ENCODE measurements at places on chromosomes 3 and 15.
A peak's percentile ranks its signal among the peaks of the same experiment; 100 is the strongest.

- no peak for DNase-seq
These were observed 14.4 kb downstream of the ABHD17C start for GRCh38 chr15:80709542-80709941.

DNA sequence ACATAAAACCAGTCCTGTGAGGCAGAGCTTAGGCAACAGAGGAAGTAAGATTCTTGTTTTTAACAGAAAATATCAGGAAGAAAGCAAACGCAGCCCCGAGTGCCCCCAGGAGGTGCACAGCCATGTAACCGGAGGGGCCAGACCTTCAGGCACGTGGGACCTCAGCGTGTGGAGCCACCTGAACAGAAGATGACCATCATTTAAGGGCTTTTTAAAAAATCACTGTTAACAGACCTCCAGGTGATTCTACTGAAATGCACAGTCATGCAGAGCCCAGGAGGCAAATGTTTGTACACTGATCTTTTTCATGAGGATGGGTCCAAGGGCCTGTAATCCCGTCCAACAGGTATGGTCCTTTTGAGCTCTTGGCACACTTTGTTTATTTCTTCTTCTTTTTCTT lies 38.8 kb downstream of the SPG21 start:
- no peak for DNase-seq

GRCh38 chr3:21551019-21551418 lies 200.0 kb downstream of the ZNF385D start:
- DNase-seq = no peak

DNA sequence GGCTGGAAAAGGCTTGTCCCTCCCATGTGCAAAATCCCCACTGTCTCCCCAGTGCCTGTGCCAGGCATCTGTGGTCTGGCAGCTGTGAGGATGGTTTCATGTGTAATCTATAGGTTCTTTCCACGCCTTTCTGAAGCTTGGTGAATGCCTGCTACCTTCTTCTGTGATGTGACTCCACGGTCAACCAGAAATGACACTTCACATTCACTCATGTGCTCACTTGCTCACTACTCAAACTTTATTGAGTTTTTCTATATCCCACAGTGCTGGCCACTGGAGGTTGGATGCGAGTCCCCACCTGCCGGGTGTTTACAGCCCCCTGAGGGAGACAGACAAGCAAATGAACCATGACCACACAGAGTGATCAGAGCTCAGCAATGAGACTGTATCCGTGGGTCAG lies 27.9 kb upstream of the TLE3 start:
- no peak for DNase-seq

- DNase-seq = no peak
These were observed 230.2 kb upstream of the HES1 start for GRCh38 chr3:193905541-193906396.

DNA sequence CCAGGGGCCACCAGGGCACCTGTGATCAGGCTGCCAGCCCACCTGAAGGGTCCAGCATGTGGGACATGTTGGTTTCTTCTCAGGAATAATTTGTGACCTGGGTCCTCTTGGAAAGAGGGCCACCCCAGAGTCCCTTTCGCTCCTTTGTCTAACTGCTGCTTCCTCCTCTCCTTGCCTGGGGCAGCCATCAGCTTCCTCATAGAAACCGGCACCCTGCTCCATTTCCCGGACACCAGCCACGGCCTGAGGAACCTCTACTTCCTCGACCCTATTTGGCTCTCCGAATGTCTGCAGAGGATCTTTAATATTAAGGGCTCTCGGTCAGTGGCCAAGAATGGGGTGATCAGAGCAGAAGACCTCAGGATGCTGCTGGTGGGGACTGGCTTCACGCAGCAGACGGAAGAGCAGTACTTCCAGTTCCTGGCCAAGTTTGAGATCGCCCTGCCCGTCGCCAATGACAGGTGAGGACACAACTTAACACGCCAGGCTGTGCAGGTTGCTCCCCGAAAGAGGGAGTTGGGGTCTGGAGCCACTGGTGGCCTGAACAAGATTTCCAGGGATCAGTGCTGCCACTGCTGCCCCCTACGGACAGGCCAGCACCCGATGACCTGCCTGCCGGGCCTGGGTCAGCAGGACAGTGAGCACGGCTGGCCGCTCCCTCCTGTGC lies 109.7 kb downstream of the LRRK1 start:
- no peak for DNase-seq

DNA sequence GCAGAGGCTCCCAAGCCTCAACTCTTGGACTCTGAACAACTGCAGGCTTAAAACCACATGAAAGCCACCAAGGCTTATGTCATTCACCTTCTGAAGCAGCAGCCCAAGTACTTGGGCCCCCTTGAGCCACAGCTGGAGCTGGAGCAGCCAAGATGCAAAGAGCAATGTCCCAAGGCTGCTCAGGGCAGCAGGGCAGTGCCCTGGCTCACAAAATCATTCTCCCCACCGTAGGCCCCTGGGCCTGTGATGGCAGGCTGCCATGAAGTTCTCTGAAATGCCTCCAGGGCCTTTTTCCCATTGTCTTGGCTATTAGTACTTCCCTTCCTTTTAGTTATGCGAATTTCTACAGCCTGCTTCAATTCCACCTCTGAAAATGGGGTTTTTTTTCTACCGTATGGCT lies 83.4 kb downstream of the DCLK3 start:
- DNase-seq = no peak

DNA sequence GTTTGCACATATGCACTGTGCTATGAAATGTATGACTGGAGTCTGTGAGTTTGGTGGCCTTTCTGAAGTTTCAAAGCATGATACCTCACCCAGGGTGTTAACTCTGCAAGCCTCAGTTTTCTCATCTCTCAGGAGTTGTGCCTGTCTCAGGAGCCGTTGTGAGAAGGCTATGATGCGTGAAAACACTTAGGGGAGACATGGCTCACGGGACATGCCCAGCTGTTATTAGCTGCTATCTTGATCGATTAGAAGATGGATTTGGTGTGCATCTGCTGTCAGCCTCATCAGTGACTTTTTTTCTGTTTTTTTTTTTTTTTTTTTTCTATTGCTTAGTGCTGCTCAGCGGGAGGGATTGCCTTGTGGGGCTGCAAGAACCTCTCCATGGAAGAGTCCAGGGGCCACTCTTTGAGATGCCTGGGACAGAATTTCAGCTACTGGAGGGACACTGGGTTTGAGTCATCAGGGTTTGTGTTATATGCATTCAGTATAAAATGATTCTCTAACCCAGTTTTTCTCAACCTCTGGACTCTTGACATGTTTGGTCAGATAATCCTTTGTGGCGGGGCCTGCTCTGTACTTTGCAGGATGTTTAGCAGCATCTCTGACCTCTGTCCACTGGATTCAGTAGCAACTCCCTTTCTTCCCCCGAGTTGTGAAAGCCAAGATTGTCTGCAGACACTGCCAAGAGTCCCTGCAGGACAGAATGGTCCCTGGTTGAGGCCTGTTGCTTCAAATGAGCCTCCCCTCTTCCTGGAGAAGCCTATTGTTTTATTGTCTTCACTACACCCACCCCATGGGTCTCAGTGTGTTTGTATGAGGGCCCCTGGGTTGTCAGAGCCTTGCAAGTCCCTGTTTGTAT lies 181.4 kb downstream of the CACNA2D3 start:
- no peak for DNase-seq

DNA sequence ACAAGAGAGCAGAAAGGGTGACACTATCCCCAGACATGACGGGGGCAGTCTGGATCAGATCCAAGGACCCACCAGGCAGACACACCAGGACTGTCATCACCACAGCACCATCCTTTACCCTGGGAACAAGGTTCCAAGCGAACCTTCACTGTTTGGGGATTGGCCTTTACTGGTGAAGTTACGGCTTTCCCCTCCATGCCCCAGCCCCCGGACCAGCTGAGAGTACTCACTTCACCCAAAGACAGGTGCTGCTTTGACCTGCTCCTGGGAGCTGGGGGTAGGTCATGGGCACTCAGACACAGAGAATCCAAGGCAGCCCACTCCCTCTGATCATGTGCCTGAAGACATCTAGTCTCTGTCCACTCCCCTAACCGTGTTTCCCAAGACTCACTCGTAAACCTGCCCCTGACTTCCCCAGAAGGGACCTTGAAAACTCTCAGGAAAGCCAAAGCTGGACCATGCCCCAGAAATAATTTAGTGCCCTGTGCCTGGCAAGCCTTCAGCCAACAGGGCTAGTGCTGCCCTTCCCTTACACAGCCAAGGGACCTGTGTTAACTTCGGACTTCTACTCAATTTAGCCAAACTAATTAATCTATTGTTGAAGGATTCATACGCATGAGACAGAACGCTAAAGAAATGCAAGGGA lies 2.8 kb downstream of the RRP9 start:
- DNase-seq = no peak

GRCh38 chr3:105545051-105545450 lies 178.3 kb downstream of the ALCAM start:
- DNase-seq = no peak

GRCh38 chr3:62873761-62874710 lies 1.2 kb downstream of the CADPS start:
- no peak for DNase-seq

- no peak for DNase-seq
These were observed 22.3 kb downstream of the KCNAB1 start for GRCh38 chr3:156142702-156143101.

DNA sequence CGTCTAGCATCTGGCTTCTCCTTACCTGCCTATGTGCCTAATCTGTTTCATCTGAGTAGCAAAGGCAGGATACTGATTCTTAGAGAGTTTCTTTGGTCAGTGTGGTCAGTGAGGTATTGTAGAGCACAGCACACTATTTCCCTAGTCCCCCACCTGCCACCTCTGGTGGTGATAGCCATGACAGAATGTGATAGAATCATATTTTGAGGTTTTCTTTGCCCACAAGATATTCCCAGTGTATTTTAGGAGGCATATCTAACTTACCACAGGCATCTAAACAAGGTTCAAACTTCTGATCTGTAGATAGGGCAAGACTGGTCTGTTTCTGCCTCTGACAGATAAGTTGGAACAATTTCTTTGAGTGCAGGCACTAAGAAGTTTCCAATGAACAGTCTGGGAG lies 188.0 kb downstream of the SOX2 start:
- no peak for DNase-seq

- no peak for DNase-seq
These were observed 4.4 kb downstream of the MTMR14 start for GRCh38 chr3:9653565-9654248.

GRCh38 chr15:34815836-34816235 lies 20.5 kb upstream of the ACTC1 start:
- DNase-seq = no peak

DNA sequence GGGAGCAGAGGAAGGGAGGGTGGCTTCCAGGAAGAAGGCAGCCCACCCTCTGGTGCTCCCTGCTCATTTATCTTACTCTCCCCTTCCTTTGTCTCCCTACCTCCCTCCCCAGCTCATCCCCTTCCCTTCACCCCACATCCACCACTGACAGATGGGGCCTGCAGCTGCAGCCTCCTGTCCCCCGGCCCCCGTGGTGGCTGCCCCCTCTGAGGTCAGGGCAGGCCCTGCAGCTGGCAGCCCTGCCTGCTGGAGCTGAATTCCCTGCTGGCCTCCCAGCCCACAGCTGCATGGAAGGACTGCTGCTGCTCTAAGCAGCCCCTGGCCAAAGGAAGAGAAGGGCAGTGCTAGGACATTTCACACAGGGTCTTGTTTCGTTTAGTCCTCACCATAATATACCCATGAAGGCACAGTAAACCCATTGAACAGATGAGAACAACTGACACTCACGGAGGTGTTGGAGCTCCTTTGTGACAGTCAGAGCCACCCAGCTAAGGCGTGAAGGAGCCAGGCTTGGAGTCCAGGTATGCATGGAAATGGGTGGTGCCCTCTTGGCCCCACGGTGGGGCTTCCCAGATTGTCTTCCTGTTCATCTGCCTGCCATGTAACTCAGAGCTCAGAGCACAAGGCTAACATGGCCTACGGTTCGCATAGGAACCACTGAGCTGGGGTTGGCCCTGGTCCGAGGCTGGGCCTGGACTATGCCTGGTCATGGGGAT lies 121.7 kb upstream of the PRR20G start:
- no peak for DNase-seq

GRCh38 chr3:158672215-158673176 lies at the start of gene LXN:
TSS of gene LXN (minus strand) at chr3:158672648. CDS start at chr3:158672478, 170 bp downstream.
- DNase-seq = peak; percentile 78

GRCh38 chr15:68553994-68554720 lies 24.6 kb upstream of the CORO2B start:
- DNase-seq = peak; percentile 77

DNA sequence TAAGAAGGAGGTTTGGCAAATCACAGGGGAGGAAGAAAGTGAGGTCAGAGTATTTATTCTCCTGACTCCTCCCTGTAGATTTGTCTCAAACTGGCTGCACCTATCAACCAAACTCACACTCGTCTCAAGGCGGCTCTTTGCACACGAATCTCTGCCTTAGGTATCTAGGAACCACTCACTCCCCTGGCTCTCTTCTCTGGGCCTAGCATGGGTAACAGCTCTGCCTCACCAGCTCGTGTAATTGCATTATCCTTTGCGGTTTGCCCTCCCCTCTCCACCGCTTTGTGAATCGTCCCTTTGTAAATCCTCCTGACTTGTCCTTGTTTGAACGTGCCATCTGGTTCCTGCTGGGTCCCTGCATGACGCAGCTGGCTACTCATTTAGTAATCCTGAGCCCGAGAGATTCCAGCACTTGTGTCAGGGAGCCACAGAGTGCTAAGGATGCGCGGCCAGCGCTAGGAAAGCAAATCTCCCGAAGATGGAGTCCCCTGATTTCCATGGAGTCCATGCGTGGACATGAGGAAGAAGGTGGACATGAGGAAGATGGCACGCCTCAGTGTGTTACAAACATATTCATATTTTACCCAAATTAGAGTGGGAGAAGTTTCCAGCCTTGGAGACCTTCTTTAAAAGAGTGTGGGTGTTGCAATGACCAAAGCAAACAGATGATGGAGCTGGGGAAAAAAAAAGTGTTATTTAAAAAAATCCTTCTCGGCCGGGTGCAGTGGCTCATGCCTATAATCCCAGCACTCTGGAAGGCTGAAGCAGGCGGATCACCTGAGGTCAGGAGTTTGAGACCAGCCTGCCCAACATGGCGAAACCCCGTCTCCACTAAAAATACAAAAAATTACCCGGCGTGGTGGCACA lies 26.7 kb downstream of the NRROS start:
- no peak for DNase-seq

DNA sequence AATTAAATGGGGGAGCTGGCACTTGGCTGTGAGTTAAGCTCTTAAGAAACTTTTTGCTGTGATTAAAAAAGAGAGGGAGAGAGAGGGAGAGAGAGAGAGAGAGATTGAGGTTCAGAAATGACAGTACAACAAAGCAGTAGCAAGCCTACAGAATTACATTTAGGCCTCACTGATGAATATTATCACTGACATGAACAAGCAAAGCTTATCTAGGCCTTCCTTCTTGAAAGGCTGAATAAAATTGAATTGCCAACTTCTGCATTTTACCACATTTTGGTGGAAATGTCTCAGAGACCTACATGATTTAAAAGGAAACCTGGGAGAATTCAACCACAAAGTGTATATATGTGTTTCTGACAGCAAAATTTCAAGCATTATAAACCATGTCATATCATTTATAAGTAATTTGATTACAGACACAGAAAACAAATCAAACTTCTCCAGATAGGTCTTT lies 530.8 kb downstream of the SOX2 start:
- no peak for DNase-seq

DNA sequence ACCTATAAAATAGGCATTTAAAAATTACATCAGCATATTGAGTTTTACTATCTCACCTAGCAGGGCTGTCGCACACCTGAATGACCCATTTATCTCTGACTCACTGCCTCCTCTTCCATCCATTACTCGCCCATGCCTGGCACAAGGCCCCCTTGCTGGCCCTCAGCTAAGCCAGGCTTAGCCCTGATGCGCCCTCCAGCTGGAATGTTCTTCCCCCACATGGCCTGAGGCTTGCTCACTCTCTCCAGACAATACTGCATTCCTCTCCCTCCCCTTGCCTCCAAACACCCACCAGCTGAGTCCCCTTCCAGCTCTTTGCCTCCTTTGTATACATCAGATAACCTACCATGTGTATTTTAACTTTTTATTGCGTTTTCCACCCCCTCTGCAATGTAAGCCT lies 7.2 kb downstream of the SH3BP5 start:
- no peak for DNase-seq
